ENCODE measurements at places on chromosomes 2 and 18.
A peak's percentile ranks its signal among the peaks of the same experiment; 100 is the strongest.

- DNase-seq, result no peak
These were observed 247.5 kb downstream of the MREG start for GRCh38 chr2:215765729-215766360.

DNA sequence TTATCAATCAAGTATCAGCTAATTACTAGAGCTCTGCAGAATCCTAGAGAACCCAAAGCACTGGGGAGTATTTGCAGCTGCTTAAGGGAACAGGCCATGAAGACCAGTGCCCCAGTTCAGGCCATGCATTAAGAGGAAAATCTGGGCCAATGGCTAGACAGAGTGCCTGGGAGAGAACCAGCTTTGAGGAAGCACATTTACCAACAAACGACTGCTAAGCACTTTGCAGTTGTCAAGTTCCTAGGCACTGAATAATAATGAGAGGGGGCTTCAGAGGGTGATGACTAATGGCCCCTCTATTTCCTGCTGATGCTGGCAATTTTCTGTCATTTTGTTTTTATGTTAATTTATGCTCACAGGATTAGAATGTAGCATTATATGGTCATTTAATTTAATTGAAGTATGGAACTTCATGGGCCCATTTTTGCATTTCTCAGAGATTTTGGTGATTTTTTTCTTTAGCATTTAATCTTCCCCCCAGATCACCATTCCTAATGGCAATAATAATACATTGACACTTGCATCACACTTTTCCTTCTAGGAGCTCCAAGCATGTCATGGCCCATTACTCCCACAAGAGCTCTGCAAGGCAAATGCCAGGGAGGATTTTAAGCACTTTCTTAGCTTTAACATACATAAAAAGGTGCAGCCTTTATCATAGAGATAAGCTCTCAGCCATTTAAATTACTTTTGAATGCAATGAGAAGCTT is 147.7 kb upstream of the SPATS2L start:
- peak; percentile 32 for DNase-seq

- DNase-seq, result no peak
These were observed 20.8 kb upstream of the OTOS start for GRCh38 chr2:240161087-240161750.

GRCh38 chr2:232103140-232103737 is 141.7 kb downstream of the DIS3L2 start:
- no peak for DNase-seq

DNA sequence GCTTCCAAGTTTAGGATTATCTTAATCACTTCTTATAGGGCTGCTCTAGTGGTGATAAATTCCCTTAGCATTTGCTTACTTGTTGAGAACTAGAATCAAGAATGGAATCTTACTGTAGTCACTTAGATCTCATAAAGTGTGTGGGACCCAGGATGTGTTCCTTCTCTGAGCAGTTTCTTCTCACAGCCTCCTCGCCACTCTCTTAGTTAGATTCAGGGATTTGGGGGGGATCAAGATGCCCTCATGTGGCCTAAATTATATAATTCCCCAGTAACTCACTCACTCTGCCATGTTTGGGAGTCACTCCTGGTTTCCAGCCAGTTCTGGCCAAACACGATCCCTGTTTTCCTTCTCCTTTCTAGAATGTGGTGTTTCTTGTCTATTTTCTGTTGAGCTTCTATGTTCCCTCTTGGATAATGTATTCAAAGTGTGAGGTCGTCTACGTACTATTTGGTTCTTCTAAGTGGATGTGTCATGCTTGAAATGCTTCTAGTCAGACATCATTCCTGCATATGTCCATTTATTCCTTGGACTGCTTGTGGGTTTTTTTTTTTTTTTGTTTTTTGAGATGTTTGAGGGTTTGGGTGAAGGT is 414.9 kb upstream of the SYT4 start:
- no peak for DNase-seq

GRCh38 chr2:219245148-219245898 is at the start of the genes GLB1L and STK16:
GLB1L (minus strand) TSS chr2:219245444; CDS start chr2:219243573, 1,871 bp downstream.
STK16 (plus strand) TSS chr2:219245479; CDS start chr2:219246000, 521 bp downstream.
- DNase-seq, result peak; percentile 95

DNA sequence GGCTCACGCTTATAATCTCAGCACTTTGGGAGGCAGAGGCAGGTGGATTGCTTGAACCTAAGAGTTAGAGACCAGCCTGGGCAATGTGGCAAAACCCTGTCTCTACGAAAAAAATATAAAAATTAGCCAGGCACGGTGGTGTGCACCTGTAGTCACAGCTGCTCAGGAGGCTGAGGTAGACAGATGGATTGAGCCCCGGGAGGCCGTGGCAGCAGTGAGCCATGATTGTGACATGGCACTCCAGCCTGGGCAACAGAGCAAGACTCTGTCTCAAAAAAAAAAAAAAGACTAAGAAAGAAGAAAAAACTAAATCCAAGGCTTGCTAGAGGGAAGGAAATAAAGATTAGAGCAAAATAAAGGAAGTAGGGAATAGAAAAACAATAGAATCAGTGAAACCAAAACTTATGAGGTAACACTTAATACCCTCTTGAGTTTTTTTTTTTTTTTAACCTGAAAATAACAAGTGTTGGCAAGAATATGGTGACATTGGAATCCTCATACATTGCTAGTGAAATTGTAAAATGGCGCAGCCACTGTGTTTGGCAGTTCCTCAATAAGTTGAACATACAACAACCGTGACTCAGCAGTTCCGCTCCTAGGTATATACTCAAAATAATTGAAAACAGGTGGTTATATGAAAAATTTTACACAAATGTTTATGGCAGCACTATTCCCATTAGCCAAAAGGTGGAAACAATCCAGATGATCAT is 85.2 kb downstream of the EML4 start:
- no peak for DNase-seq

- DNase-seq, result no peak
These were observed 141.3 kb upstream of the SLC35G4 start for GRCh38 chr18:11468120-11468519.

DNA sequence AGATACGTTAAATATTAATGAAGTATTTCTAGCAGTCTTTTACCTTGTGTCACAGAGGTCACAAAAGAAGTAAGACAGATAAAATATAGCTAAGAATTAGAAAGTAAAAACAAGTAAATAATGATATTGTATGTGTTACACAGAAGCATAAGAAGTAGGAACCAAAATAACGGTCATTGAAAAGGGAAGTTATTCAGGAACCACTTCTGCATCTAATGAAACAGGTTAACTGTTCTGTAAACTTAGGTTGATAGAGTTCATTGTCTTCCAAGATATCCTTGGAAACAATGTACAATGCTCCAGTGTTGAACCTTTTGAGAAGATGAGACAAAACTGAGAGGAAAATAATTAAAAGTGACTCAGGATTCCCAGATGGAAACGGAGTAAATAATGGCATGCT is 57.1 kb upstream of the CD302 start:
- DNase-seq, result no peak

GRCh38 chr2:163734881-163735684 is 725 bp downstream of the FIGN start:
- DNase-seq, result peak; percentile 48

Measured in ACHN (cell line).